Activated T-cell treated with anti-CD3 and anti-CD28 coated beads, Interleukin-2, amount 50 U/mL, for 24 hours (primary cell): ENCODE measurements at places on chromosomes 5 and 9.

DNA sequence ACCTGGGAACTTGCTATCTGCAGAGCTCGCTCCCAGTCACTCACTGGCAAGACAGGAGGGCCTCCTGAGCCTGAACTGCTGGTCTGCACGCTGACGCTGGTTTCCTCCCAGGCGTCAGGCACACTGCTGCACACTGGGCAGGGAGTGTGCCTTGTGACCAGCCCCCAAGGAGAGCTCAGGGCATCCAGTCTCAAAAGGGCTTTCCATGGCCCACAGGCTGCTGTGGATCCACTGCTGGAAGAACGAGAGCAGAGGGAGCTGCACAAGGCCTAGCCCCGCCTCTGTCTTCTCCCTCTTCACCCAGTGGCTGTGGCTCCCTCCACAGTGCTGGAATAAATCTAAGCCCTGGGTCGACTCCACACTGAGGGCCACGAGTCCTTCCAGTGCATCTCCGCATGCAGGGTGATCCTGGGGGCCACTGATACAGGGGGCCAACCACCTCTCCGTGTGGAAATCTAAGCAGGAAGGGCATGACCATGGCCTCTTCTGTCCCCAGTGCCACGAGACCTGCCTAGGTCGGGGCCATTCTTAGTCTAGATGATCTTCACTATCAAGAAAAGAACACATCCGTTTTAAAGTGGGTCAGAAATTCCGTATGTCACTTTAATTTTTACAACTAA, 93.6 kb downstream of the CAMSAP1 start:
- H3K4me3 ChIP-seq, result no peak overlapping the region
- DNase-seq, result no peak
- peaks cover 97% of the 10 kb centered on the region for H3K36me3 ChIP-seq

DNA sequence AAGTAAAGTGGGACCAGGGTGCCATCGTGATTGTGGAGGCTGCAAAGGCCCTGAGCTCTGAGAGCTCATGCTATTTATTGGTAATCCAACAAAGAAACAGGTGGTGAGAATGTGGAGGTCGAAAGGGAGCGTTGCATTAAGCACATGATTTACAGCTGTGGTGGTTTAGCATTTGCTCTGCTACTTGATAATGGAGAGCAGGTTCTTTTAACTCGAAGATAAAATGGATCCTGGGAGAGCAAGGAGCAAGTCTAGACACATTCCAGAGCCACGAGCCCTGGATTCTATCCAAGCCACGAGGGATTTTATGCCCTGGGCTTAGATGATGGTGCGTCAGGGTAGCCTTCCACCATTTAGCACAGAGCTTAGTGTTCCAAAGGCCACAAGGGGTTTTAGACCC, 1710.1 kb upstream of the CDH9 start:
- DNase-seq, result no peak
- no peaks in the 10 kb centered on the region for H3K4me1 ChIP-seq
- H3K4me3 ChIP-seq, result no peak overlapping the region
- H3K27ac ChIP-seq, result no peak overlapping the region

DNA sequence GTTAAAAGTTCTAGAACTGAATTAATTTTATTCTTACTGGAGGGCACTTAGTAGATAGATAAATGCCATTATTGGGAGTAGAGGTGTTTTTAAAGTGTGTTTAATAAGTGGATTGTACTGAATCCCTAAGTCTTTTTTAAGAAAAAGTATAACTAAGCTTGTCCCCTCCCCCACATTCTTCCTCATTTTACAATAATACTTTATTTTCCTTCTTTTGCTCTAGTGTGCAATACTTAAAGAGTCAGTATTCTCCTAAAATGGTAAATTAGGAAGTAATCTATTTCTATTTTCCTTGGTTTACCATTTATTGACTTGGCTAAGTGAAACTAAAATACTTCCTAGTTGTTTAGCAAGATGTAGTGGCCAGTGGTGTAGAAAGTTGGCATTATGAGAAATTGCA, 11.6 kb downstream of the UBLCP1 start:
- H3K27me3 ChIP-seq, result no peaks in the 10 kb centered on the region
- no peak overlapping the region for H3K4me3 ChIP-seq
- H3K36me3 ChIP-seq, result peaks cover 82% of the 10 kb centered on the region
- DNase-seq, result no peak
- peaks cover 29% of the 10 kb centered on the region for H3K4me1 ChIP-seq

DNA sequence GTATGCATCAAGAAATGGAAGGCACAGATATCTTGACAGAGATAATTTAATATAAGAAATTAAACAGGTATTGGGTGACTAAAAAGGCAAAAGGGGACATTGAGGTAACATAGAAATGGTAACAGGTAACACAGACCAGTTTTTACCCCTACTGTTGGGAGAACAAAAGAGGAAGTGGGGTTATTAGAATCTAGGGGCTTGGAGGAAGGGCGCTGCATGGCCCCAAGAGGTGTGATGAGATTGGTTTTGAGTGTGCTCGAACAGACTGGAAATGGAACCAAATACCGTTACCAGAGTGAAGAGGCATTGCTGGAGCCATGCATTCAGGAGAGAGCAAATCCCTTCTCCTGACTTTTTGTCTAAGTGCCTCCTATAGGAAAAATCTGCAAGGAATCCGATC, 193.9 kb downstream of the ALDH1A1 start:
- peaks cover 18% of the 10 kb centered on the region for H3K27me3 ChIP-seq
- no peaks in the 10 kb centered on the region for H3K36me3 ChIP-seq
- no peak overlapping the region for H3K4me3 ChIP-seq
- H3K4me1 ChIP-seq, result no peaks in the 10 kb centered on the region

DNA sequence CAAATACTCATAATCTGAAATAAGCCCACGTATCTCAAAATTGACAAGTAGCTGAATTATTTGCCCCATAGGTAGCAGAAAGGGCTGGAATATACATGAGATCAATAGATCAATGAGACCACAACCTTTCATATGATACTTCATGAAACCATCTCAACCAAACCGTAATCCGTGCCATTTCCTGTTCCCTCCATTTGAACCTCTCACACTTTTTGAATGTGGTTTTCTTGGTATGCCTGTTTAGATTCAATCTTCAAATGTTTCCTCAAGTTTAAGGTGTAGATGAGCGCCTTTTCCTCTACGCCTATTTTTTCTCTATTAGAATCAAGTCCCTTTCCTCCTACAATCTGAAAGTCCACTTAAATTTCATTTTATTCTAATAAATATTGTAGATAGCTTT, 805.5 kb downstream of the EFNA5 start:
- peaks cover 5% of the 10 kb centered on the region for H3K4me1 ChIP-seq
- H3K27me3 ChIP-seq, result no peaks in the 10 kb centered on the region
- no peak overlapping the region for H3K27ac ChIP-seq
- no peak overlapping the region for H3K4me3 ChIP-seq
- DNase-seq, result no peak

GRCh38 chr9:34570809-34571480, 18.6 kb downstream of the CNTFR start:
- H3K36me3 ChIP-seq, result no peaks in the 10 kb centered on the region
- no peak overlapping the region for H3K4me3 ChIP-seq
- H3K27ac ChIP-seq, result no peak overlapping the region
- DNase-seq, result no peak
- peaks cover 40% of the 10 kb centered on the region for H3K27me3 ChIP-seq
- H3K4me1 ChIP-seq, result no peaks in the 10 kb centered on the region

DNA sequence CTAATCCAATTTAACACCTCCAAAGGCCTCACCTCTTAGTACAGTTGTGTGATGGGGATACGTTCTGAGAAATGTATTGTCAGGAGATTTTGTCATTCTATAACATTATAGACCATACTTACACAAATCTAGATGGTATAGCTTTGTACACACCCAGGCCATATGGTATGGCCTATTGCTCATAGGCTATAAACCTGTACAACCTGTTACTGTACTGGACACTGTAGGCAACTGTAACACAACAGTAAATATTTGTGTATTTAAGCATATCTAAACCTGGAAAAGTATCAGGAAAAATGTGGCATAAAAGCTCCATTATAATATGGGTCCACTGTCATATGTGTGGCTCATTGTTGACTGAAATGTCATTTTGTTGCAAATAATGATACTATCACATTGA, 12.1 kb downstream of the ACER2 start:
- H3K27me3 ChIP-seq, result no peaks in the 10 kb centered on the region
- H3K27ac ChIP-seq, result no peak overlapping the region
- H3K4me3 ChIP-seq, result no peak overlapping the region
- H3K4me1 ChIP-seq, result no peaks in the 10 kb centered on the region
- peaks cover 13% of the 10 kb centered on the region for H3K36me3 ChIP-seq
